ENCODE measurements at places on chromosomes 1 and 21.

DNA sequence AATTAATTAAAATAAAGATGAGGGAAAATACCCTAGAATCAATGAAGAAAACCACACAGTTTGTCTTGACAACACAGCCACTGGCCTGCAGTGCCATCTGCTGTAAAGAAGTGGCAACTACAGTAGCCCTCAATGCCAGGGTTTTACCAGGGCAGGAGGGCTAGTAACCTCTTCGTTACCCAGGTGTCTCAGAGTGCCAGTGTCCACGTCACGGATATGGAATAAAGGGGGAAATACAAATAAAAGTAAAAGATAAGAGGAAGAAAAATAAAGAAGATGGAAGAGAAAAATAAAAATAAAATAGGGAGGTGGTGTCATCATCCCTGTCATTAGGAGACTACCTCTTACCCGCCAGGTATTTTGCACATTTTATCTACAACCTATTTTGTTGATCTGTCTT, 14.2 kb upstream of the SLC44A3 start:
- peak; percentile 66 for DNase-seq

DNA sequence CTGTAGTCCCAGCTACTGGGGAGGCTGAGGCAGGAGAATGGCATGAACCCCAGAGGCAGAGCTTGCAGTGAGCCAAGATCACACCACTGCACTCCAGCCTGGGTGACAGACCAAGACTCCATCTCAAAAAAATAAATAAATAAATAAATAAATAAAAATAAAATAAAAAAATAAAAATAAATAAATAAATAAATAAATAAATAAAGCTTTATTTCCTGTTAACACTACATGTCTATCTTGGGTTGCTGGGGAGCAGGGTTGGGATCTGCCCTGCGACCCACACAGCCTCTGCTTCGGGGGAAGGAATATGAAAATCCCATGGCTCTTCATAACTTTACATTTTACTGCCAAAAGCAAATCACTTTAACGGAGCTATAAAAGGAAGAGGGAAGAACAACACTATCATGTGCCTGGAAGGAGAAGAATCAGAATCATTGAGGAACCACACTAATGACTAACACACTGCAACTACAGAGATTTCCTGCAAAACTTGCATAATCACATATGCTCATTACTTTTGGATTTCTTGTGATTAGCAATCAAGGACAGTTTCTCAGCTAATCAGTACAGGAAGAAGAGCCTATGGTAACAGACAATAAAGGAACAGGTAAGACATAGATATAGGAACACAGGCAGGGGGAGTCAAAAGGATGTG, 72.8 kb upstream of the CD55 start:
- peak; percentile 8 for DNase-seq

DNA sequence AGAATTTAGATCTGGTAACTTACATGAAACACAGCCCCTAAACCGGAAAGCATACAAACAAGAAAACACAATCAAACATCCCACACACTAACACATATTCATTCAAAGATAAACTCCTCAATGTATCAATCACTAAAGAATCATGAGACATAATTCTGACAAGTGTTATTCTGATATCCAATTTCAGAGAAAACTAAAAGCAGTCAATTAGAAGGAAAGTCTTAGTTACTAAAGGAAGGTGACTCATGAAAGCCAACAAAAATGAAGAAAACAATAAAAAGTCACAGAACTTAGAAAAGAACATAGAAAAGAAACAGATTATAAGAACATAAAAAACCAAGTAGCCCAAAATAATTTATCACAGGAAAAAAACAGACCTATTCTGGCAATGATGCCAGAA, 57.2 kb downstream of the ZZZ3 start:
- no peak for DNase-seq

DNA sequence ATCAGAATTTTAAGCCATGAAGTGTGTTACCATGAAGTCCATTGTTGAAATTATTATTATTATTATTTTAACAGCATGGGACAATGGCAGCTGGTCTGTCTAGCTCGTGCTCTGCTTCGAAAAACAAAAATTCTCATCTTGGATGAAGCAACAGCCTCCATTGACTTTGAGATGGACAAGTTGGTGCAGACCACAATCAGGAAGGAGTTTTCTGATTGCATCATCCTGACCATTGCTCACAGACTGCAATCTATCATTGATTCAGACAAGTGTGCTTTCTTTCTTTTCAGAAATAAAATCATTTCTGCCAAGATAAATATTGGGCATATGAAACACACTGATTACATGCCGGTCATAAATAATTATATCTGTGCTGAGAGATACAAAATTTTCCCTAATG, 21.0 kb downstream of the HSPA13 start:
- DNase-seq = peak; percentile 64

GRCh38 chr1:246599315-246599714, 33.1 kb downstream of the CNST start:
- no peak for DNase-seq

DNA sequence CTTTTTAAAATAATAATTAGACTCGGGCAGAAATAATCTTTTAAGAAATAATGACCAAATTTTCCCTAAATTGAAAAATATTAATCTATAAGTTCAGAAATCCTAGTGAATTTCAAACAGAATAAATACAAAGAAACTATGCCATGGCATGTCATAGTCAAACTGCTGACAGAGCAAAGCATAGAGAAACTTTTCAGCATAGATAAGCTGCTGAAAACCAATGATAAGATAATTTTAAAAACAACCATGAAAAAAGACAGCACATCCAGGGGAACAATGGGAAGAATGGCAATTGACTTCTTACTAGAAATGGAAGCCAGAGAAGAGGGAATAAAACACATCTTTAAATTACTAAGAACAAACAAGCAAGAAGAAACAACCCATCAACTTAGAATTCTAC, 19.8 kb downstream of the CD1D start:
- DNase-seq = no peak

- no peak for DNase-seq
These were observed 4.7 kb downstream of the PGBD2 start for GRCh38 chr1:248910761-248911160.

- no peak for DNase-seq
These were observed 143.0 kb upstream of the KCNK1 start for GRCh38 chr1:233470741-233471499.

GRCh38 chr1:103111926-103112325, 3.6 kb upstream of the COL11A1 start:
- DNase-seq = no peak

- DNase-seq = no peak
These were observed 15.3 kb downstream of the DNAJC11 start for GRCh38 chr1:6686294-6686693.

DNA sequence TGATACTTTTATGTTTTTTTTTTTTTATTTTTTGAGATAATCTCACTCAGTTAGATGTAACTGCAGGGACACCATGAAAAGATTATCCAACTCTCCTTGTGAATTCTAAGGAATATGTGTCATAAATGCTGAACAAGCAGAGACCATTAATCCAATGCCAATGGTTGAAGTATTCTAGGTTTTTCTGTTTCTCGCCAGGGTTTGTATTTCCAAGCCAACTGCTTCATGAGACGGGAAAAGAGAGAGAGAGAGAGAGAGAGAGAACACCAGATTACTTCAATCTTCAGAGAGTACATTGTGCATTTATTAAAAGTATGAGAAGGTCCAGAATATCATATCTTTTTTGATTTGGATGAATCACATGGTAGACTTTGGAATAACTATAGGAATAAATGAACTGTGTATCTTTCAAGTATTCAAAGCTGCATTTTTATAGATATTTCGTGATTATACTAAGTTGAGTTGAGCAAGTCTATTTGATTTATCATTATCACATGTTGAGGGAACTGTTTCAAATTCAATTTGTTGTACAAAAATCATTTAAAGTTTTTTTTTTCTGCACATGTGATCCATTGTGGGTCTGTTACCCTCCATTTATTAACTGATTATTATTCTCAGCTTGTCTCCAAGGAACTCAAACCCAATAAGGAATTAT, 108.4 kb downstream of the PLA2G4A start:
- no peak for DNase-seq

DNA sequence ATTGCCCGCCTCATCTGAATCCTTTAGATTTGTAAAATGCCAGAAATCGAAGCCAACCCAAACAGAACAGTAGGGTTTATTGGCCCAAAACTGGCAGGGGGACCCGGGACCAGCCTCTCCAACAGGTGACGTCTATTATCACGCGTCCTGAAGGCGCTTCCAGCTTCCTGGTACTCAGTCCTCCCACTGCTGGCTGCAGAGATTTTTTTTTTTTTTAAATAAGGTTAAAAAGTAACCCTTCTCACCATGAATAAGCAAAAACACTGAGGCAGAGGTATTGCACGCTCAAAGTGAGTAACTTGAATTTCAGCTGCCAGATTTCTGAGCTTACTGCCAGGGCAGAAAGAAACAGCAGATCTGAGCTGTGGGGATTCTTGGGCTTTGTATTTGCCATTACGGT, 54.4 kb upstream of the GCLM start:
- no peak for DNase-seq

- no peak for DNase-seq
These were observed 91.4 kb upstream of the TPTE start for GRCh38 chr21:10430005-10430404.

DNA sequence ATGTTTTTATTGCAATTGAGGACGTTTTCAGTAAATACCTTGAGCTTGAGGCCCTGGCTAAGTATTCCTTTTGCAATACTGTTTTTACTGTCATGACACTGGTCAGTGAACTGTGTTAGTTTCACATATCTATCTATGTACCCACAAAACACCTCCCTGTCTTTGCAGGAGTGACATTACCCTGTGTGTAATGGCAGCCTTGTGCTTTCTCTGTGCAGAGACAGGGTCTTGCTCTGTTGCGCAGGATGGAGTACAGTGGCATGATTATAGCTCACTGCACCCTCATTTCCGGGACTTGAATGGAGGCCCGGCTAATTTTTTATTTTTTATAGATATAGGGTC, 8.9 kb downstream of the YBX1 start:
- DNase-seq = no peak
